ENCODE measurements at places on chromosomes 4 and X. TPM values are rescaled to one million over a fixed set of nuclear protein-coding genes. Genes with fewer than 3 reads are reported as not detected.

NAP1L3 gene
- total RNA-seq = 19.1 TPM

CT55 gene
- 0.34 TPM for total RNA-seq

SRPK3 gene
- 0.11 TPM for total RNA-seq

NPY2R gene
- not detected for total RNA-seq

TGIF2LX gene
- total RNA-seq = 0.69 TPM

DHX15 gene
- total RNA-seq = 174 TPM

PRKG2 gene
- 0.63 TPM for total RNA-seq

TMPRSS11B gene
- total RNA-seq = not detected

IL1RAPL1 gene
- 1.5 TPM for total RNA-seq

Measured in Daoy (cell line).